ENCODE measurements at places on chromosomes 1 and 21.

GRCh38 chr1:94863297-94863911 lies 43.2 kb downstream of the SLC44A3 start:
- DNase-seq, result no peak

DNA sequence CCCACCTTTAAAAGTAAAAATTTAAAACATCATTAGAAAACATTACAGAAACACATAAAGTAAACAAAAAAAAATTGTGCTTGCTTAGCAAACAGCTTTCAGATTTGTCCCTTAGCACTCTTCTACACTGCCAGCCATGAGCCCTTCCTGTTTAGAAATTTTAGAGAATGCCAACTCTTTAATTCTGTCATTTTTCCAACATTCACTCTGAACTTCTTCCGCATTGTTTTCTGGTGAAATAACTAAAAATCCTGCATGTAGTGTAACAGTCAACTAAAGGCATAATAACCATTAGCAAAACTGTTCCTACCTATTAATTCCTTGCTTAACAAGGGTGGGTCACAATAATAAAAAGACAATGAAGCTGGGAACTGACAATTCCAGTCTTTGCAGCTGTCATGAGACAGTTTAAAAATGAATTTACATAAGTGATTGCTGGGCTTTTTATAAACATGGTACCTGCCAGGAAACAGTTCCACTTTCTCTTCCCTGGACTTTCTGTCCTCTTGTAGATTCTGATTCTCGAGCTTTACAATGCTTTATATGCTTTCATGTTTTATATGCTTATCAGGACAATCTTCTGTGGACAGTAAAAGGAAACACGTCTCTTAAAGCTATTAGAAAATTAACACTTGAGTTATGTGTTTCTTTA lies 19.0 kb downstream of the GNG12 start:
- no peak for DNase-seq

- no peak for DNase-seq
These were observed 155.8 kb upstream of the KAZN start for GRCh38 chr1:14442669-14443068.

DNA sequence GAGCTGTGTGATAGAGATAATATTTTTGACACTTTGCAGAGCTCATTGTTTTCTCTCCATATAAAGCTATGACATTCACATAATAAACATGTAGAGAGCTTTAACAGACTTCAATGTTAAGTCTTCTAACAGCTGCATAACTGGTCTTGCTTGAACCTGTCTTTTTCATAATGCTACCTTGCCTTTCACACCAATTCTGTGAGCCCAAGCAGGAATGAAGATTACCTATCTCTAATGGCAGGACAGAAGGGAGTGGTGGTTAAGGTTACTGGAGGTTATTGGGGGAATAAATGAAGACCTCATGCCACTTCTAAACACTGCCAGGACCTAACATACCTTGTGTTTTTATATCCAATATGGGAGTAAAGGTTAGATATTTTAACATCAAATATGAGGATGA lies 2.3 kb upstream of the CD55 start:
- DNase-seq, result no peak

- no peak for DNase-seq
These were observed 90.7 kb downstream of the RHOU start for GRCh38 chr1:228825840-228826484.

DNA sequence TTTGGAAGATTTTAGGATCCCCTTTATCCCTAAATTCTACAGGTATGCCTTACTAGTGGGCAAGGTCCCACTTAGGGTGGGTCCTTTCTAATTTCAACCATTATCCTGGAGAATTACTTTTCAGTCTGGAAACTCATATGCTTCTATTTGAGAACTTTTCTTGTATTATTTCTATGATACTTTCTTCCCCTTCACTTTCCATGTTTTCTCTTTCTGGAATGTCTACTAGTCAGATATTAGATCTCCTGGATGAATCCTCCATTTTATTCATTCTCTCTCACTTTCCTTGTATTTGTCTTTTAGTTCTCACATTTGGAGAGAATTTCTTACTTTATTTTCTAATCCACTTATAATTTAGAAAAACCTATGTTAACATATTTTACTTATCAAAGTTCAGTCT lies 83.9 kb upstream of the SIPA1L2 start:
- no peak for DNase-seq

GRCh38 chr1:160373696-160374095 lies 6.8 kb downstream of the NHLH1 start:
- no peak for DNase-seq

- DNase-seq, result no peak
These were observed 33.7 kb downstream of the IER5 start for GRCh38 chr1:181122222-181122621.

DNA sequence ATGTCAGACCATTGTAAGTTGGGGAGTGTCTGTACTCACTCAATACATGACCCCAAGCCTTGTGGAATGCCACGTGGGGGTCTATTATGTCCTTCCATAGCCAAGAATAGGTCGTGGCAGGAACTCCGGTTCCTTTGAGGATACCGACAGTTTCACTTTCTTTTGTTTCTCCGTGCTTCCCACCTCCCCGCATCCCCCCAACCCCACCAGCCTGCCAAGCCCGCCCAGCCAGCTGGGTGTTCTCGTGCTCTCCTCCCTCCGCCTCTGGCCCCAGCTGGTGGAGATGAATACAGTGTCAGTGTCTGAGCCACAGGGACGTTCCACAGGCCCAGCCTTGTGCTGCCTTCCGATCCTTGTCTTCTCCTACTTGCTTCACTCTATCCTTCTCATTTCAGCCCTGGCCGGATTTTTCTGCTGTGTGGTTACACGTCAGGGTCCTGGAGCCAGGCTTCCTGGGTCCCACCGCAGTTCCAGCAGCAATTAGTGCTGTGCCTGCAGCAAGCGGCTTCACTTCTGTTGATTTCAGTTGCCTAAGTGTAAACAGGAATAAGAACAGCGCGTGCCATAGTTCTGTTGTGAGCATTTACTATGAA lies 4.1 kb upstream of the AGTRAP start:
- DNase-seq, result no peak

DNA sequence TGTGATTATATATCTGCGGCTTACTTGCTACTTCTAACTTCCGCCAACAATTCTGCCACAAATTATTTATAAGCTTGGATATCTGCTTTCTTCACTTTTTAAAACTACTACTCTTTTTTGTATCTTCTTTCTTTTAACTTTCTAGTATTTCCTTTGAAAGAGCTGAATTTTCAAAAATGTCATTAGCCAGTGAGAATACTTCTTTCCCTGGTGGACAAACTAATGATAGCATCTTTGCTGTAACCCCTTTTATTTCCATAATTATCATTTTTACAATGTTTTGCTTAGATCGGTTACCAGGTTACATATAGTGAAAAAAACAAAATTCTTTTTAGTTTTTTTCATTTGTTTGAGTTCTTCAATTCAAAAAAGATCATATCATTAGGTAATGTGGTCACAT lies 355.9 kb upstream of the ADGRL4 start:
- no peak for DNase-seq

GRCh38 chr1:21090463-21090862 lies 86.2 kb downstream of the EIF4G3 start:
- DNase-seq, result no peak

DNA sequence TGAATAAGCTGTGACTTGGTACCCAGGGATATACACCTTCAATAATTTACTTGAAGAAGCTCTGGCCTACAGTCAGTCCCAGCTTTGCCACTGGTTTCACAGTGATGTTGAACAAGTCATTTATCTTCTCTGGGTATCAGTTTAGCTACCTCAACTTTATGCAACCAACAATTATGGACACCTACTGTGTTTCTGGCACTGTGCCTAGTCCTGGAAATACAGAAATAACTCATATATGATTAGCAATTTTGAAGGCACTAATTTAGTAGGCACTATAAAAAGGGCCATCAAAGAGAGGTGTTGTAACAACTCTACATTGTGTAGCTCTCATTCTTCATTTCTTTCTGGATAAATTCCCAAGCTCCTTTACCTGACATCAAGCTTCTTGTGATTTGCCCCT lies 88.6 kb upstream of the SPATA6 start:
- DNase-seq, result no peak

Data from NCI-H460 (cell line).